ENCODE measurements at places on chromosomes 1 and 21.

- DNase-seq, result no peak
Observed at GRCh38 chr21:26115305-26115704, 55.3 kb downstream of the APP start.

DNA sequence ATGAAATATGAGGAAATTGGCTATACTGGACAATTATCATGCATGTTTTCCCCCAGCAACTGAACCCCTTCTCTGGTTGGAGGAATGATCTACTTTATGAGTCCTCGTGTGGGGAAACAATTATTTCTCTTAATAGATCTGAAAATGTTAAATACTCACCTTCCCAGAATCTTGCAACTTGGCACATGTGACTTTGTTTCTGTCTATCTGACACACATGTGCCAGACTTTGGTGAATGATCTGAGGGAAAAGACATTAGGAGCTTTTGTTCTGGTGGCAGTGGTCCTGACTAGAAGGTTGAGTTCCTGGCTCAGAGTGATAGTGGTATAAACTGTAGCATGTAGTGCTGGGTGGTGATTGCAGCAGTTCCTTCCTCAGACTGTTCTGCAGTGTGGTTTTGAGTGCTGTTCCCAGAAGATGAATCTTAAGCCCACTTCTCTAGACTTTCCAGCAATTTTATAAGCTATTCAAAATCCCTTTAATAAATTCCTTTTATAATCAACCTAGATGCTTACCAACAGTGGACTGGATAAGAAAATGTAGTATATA is 59.3 kb upstream of the B3GALNT2 start:
- DNase-seq, result no peak

DNA sequence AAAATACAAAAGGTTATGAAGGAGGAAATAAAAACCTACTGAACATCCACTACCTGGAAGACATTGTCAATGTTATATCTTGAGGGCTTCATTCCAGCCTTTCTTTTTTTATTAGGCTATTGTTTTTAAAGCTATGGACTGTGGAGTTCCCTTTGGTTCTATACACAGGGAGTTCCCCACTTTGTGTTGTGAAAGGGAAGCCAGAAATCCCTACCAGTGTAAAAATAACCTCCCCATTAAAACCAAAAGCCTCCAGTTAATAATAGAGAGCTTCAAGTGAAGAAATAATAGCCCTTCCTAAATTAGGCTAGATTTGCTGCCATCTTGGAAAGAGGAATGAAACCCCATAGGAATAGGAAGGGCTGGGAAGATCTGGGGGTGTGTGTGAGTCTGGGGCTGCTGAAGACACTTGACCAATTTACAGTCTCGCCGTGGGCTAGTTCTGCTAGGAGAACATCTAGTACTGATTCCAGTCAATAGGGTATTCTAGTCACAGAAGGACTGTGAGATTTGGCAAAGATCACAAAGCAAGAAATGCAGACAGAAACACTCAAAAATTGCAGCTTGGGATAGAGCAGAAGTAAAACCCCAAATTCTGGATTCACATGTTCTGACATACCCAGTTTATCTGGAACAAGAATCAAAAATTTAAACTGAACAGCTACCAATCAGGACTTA is 32.4 kb upstream of the PTGFRN start:
- DNase-seq, result no peak

DNA sequence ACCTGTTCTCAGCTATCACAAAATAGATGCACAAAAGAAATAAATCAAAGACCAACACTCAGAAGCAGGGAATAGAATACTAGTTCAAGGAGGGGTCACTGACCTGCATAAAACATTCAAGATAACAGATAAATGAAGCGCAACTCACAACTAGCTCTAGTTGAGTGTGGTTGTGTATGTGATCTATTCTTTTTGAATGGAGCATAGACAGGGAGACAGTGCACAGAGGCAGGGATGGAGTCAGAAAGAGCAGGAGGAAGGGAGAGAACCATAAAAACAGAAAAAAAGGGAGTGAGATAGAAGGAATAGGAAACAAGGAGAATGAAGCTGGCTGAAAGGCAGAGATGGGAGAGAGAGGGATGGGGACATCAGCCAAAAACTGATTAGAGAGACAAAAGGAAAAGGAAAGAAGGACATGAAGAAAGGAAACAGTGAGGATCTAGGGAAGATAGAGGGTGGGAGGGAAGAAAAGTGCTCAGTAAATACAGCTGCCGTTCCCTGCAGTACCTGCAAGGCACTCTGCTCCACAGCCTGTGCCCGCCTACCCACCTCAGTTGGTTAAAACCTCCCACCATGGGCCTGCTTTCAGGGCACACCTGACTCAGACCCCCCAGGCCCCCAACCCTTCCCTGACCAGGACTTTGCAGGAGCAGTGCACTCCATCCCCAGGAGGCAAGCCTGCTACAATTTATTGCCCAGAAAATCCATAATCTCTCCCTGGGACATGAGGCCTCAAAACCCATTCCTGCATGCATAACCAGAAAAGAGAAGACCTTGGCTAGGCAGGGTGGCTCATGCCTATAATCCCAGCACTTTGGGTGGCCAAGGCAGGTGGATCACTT is 385.2 kb upstream of the POU3F1 start:
- DNase-seq, result no peak

- no peak for DNase-seq
Observed at GRCh38 chr1:87642581-87643221, 314.0 kb downstream of the LMO4 start.

DNA sequence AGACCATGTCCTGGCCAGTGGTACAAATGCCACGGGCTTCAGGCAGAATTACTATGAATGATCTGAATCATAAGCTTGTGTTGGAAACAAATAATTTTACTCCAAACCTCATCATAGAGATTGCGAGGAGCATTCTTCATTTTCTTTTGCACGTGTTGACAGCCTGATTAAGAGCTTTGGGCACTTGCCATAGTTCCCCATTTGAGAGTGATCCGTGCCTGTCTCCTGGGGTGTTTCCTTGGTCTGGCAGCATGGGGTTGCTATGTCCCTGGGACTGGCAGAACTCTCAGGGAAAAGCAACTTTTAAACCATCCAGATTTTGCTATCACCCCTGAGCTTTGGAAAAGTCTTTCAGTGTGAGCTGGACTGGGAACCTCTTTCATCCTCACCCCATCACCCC is 54.3 kb upstream of the KCNJ6 start:
- DNase-seq, result no peak

- no peak for DNase-seq
Observed at GRCh38 chr1:52032124-52032784, 1.4 kb downstream of the KTI12 start.
